EL (cell line): ENCODE measurements at places on chromosomes 13 and 19.

DNA sequence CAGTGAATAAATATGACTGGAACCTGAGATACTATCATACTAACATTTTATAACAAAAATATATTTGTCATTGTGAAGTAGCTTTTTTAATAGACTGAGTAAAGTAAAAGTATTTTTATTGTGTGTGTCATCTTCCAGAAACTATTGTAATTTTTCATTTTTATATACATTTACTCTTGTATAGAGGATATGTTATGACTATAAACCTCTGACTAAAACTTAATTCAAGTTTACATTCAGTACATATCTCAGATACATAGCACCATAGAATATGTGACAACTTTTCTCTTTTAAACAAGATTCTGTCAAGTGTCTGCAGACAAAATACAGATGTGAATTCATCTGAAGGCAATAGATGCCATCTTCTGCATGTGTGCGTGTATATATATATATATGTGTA, 704.3 kb downstream of the SLITRK1 start:
- no peak for DNase-seq

GRCh38 chr13:31775148-31775547, 35.8 kb downstream of the RXFP2 start:
- no peak for DNase-seq

- DNase-seq: peak; percentile 30
Observed at GRCh38 chr13:46648166-46648607, 95.2 kb downstream of the LRCH1 start.

- peak; percentile 18 for DNase-seq
Observed at GRCh38 chr19:18153556-18154134, 682 bp downstream of the PIK3R2 start.

GRCh38 chr13:75704927-75705288, 68.8 kb downstream of the LMO7 start:
- peak; percentile 25 for DNase-seq
